KBM-7 (cell line): ENCODE measurements at places on chromosomes 7 and 10.

- DNase-seq, result no peak
These were observed 1.2 kb upstream of the SMARCD3 start for GRCh38 chr7:151249732-151250072.

DNA sequence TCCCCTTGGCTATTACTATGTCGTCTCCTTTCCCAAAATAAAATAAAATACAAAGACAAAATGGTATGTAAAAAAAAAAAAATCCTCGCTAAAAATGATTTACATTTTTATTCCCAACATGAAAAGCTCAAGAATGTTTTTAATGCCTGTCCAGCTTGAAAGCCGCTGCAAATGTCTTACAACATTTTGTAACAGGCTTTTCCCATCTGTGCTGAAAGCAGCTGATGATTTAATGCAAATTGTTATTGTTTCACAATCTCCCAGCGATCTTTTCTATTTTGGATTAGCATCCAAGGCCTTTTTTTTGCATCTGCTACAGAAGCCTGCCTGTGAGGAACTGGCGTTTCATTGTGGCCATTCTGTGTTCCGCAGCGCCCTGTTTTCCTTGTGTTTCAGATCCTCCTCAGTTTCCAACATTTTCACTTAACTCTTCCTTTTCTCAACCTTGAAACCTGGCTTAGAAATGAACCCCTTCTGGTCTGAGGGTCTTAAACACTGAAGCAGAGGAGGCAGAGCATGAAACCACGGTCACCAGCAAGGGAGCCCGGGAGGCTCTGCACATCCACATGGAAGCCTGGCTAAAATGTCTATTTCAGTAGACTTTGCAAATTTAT is 712.1 kb downstream of the PARD3 start:
- DNase-seq, result no peak

- peak; percentile 23 for DNase-seq
These were observed 1255.7 kb upstream of the LRRTM3 start for GRCh38 chr10:65670087-65670486.

DNA sequence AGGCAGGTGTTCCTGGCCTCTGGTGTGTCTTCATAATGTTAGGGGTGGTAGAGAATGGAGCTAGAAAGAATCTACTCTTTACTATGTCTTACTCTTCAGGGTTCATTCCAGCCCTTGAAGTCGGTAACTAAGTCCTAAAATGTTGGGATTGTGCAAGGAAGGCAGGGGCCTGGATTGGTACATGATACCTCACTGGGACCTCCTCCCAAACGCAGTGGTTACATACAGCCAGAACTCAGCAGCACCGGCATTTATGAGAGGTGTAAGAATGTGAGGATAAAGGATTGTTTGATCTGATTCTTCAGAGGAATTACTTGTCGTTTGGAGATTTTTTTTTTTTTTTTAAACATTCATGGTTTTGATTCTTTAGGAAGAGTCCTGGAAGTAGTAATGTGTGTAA is 6.9 kb downstream of the COMTD1 start:
- DNase-seq, result no peak

- no peak for DNase-seq
These were observed 12.2 kb downstream of the PLAC9 start for GRCh38 chr10:80144696-80145131.

- DNase-seq, result no peak
These were observed 208.8 kb upstream of the HPS1 start for GRCh38 chr10:98655492-98655891.

GRCh38 chr10:7968510-7969112 is 85.9 kb upstream of the GATA3 start:
- no peak for DNase-seq

DNA sequence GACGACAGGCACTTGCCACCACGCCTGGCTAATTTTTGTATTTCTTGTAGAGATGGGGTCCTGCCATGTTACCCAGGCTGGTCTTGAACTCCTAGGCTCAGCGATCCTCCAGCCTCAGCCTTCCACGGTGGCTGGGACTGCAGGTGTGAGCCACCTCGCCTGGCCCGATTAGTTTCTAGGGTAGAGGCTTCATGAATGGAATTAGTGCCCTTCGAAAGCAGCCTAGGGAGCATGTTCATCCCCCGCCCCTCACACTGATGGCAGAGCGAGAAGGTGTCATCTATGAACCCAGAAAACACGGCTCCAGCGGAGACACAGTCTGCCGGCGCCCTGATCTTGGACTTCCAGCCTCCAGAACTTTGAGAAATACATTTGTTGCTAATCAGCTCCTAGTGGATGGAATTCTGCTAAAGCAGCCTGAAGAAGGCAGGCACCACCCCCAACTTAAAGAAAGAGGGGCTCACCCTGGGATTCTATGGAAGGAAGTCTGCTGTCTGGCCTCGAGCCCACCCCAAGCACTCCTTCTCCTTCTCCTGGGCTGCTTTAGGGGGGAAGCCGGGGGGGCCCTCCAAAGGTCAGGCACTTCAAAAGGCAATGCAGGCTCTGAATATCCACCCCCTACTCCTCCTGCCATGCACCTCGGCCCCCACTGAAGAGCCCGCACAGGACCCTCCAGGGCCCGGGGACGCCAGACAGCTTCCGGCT is 10.1 kb downstream of the PDGFA start:
- no peak for DNase-seq

DNA sequence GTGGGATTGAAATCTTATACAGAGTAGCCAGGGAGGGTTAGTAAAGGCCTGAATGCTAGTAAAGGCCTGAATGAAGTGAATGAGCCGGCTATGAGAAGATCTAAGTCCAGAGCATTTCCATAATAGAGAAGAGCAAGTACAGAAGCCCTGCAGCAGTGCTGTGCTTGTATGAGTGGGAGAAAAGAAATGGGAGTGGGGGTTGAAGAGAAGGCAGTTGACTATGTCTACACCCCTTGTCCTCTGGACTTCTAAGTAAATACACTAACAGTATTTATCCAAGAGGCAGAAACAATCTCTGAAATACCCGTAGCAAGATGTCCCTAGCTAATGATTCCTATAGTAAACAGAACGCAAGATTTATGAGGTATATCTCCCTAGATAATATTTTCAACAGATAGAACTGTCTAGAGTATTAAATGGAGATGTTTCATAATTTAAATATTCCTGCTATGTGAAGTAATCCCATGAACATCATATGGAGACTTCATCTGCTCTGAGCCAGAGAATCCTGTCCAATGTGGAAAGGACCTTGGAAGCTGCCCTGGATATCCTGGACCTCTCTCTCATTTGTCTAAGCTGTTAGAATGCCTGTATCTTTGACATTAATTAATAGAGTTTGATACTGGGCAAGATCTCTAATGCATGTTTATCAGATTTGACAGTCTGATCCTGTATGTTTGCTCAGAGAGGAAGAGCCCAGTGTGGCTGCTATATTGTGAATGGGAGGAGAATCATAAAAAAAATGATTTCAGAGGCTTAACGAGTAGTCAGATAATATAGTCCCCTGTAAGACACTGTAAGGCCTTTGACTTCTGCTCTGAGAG is 171.6 kb downstream of the LRRN3 start:
- DNase-seq, result no peak

- DNase-seq, result no peak
These were observed 50.0 kb downstream of the CALD1 start for GRCh38 chr7:134829380-134829986.

- no peak for DNase-seq
These were observed 84.8 kb upstream of the PHF14 start for GRCh38 chr7:10888861-10889260.

DNA sequence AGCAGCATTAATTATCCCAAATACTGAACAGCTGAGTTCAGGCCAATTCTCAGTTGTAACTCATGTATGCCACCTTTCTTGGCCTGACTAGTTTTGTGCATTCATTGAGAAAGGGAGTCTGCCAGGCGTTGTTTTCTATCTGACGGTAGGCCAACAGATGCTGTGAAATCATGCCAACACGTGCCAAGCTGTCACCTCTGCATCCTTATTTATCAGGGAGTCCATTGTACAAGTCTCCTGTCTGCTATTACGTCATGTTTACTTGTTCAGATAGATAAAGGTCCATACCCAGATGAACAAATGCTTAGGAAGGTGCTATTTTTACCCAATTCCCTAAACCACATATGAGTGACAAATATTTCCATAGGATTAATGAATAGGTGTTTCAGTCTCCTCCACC is 127.2 kb upstream of the CDK6 start:
- no peak for DNase-seq

DNA sequence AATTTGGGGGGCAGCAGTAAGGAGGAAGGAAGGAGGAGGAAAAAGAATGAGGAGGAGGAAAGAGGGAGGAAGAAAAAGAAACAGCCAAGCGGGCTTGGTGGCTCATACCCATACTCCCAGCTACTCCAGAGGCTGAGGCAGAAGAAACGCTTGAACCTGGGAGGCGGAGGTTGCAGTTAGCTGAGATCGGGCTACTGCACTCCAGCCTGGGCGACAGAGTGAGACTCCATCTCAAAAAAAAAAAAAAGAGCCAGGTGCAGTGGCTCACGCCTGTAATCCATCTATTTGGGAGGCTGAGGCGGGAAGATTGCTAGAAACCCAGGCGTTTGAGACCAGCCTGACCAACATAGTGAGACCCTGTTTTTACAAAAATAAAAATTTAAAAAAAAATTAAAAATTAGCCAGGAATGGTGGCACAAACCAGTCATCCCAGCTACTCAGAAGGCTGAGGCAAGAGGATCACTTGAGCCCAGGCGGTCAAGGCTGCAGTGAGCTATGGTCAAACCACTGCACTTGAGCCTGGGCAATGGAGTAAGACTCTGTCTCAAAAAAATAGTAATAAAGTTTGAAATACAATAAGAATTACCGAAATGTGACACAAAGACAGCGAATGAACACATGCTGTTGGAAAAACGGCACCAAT is 14.1 kb upstream of the CRCP start:
- DNase-seq, result no peak

DNA sequence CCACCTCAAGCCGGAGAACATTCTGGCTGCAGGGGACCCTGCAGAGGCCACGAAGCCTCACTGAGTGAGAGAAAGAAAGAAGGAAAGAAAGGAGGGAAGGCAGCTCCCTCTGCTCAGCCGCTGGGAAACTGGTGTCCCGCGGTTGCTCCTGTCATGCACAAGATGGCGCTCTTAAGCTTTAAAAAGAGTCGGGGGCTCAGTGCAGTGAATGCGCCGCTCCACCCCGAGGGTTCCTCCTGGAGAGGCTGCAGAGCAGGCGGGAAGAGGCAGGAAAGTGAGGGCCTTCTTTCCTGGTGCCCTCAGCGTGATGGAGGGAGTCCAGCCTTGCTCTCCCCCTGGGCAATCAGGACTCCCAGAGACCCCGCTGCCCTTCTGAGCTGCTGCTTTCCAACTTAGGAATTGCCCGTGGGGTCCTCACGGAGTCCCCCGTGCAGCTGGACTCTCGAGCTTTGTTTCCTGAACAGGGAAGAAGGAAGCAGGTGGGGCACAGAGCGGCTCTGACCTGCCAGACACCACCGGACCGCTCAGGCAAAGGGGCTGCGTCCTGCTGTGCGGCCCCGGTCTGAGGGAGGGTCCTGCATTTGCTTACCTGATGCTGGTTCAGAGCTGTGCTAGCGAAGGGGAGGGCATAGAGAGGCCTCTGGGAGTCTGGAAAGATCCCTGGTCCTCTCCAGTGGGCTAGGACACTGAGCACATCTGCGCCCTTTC is 141.9 kb upstream of the MKI67 start:
- DNase-seq, result peak; percentile 74

- no peak for DNase-seq
These were observed 20.6 kb downstream of the SORBS1 start for GRCh38 chr10:95540514-95541052.

GRCh38 chr10:103834436-103835095 is 20.8 kb downstream of the SH3PXD2A start:
- DNase-seq, result no peak

- DNase-seq, result no peak
These were observed 27.3 kb upstream of the SFRP5 start for GRCh38 chr10:97798958-97799610.

- no peak for DNase-seq
These were observed 204.7 kb upstream of the ZNF32 start for GRCh38 chr10:43853369-43853768.

DNA sequence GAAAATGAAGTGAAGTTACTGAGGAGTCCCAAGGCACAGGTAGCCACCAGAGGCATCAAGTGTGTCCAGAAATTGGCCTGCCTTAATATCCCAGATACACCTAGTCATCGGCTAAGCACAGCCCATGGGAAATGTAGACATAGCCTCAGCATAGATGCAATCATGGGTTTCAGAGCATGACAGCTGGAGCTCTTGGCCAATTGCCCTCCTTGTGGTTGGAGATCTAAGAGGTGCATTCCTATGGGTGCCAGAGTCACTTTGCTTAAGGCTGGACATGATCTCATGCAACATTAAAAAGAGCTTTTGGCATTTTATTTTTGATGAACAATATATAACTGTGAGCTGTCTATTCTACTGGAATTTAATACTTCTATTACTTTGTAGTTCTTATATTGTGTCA is 758.0 kb upstream of the LRRTM3 start:
- no peak for DNase-seq

DNA sequence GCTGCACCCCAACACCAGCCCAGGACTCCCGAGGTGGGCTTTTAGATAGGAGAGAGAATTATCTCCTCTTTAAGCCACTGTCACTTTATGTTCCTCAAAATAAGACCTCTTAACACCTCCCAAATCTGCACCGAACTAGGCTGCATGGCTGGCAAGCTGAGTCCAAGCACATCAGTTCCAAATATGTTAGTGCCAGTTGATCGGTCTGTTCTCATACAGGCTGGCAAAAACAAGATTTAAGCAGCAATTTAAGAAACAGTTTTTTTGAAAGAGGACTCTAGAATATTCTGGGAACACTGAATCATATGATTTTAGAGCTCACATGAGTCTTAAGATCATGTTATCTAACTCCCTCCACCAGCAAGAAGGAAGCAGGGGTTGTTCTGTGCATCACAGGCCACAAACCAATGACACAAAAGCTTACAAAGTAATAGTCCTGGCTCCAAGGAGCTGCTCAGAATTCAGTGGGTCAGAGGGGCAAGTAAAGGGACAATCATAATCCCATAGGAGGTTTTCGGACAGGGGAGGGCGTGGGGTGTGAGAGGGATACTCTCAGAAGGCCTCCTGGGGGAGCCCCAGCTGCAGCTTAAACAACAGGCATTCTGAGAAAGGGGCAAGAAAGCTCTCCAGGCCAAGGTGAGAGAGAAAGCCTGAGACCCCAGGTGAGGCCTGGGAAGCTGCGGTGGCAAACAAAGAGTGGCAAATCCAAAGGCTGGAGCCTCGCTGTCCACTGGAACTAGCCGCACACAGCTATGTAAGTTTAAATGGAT is 7.1 kb downstream of the COBL start:
- DNase-seq, result no peak

DNA sequence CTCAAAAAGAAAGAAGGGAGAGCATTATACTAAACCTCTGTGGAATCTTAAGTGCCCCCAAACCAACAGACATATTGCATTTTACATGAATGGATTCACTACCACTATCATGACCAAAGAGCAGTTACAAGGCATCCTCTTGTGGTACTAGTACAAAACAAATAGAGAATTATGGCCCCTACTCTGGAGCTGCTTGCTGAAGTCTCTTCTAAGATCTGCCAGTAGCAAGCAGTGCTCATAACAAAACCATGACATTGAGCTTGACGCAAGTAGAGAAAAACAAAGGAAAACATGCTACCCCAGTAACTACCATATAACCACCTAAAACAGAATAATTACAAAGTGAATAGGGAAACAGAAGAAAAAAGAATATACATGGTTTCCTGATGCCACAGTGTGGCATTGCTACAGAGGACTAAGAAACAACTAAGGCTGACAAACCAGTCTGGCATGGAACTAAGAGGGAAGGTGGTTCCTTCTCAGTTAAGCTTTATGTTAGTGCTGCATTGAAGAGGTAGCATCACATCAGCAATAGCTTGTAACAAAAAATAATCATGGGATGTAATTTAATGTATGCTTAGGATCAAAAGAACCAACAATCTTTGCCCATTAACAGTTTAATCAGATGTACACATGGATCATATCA is 150.2 kb upstream of the AGR3 start:
- DNase-seq, result no peak
